ENCODE measurements at places on chromosomes 11 and 22.

GRCh38 chr11:73252577-73253191, 19.5 kb upstream of the P2RY6 start:
- DNase-seq: no peak

DNA sequence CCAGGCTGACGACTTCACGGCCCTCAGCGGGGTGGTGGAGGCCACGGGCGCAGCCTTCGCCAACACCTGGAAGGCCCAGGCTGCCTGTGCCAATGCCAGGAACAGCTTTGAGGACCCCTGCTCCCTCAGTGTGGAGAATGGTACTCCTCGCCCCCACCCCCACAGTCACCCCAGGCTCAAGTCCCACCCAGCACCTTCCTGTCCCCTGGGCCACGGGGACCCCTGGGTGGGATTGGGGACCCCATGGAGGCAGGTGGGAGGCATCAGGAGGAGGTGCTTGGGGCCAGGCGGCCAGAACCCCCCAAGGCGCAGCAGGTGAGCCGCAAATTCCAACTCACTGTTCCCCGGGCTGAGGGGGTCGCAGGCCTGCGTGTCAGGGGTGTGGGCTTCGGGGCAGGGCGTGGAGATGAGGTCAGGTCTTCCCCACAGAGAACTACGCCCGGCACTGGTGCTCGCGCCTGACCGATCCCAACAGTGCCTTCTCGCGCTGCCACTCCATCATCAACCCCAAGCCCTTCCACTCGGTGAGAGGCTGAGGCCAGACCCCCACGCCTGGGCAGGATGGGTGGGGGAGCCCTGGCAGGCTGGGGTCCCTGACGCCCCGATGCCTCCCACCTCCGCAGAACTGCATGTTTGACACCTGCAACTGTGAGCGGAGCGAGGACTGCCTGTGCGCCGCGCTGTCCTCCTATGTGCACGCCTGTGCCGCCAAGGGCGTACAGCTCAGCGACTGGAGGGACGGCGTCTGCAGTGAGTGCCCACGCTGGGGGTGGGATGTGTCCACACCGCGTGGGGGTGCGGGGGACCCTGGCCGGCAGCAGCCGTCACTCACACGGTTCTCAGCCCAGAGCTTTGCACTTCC, 9.4 kb downstream of the MUC5B start:
- DNase-seq: no peak

GRCh38 chr11:35102267-35102666, 36.7 kb upstream of the CD44 start:
- no peak for DNase-seq

DNA sequence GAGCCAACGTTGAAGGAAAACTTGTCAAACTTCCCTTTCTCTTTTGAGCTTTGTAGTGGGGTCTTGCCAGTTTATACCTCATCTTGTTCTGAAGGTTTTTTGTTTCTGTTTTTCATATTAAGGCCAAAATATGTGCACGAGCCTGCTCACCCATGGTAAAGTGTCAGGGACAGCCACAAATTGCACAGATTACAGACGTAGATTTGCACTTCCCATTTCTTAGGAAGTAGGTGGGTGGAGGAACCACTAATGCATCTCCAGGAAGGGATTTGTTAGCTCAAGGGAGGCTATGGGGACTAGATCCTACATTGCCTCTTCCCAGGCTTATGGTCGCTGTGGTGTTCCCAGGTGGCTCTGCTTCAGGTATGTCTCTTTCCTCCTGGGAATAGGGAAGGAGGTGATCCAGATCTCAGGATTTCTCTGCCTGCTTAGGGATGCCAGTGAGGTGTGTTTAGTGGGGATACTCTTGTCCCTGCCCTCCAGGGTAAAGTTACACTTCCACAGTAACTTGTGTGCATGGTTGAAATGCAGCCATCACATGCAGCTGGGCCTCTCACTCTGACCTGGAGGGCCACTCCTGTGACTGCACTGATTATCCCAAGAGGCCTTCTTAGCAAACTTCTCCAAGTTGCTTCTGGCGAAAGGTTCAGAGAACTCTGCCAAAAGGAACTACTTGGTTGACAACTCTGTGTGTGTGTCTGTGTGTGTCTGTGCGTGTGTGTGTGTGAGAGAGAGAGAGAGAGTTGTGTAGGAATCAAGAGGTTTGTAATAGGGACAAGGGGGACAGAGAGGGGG, 9.8 kb downstream of the PPFIBP2 start:
- DNase-seq: no peak

GRCh38 chr11:116033931-116034553, 529.8 kb upstream of the CADM1 start:
- no peak for DNase-seq

DNA sequence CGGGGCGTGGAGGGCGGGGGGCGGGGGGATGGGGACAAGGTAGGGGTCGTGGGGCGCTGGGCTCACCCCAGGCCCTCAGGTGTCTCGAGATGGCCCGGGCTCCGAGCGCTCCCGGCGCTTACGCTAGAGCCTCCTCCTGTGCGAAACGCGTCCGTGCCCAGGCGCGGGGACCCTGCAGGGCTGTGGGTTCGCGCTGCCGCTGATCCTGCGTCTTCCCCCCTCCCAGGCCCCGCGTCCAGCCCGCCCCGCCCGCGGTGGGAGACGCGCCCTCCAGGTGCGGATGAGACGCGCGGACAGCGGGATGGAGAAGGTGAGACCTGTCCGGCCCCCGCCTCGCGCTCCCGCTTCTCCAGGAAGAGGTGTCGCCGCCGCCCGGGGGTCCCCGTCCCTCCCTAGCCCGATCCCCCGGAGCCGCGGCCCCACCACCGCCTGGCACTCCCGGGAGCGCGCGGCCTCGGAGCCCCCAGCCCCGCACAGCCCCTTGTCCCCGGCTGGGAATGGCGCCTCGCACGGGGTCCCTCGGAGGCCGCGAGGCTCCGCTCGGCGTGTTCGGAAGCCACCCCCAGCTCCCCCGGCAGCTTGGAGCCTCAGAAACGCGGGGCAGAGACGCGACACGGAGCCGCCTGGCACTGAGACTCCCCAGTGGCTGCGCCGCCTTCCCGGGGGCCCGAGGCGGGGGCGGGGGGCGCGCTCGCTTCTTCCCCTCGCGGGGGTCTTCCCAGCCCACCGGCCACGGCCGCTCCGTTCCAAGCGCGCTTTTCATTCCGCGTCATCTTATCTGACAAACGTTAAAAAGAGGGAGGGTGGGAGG, 27.6 kb upstream of the TOLLIP start:
- peak; percentile 52 for DNase-seq

GRCh38 chr11:30717009-30717408, 130.9 kb upstream of the MPPED2 start:
- no peak for DNase-seq

DNA sequence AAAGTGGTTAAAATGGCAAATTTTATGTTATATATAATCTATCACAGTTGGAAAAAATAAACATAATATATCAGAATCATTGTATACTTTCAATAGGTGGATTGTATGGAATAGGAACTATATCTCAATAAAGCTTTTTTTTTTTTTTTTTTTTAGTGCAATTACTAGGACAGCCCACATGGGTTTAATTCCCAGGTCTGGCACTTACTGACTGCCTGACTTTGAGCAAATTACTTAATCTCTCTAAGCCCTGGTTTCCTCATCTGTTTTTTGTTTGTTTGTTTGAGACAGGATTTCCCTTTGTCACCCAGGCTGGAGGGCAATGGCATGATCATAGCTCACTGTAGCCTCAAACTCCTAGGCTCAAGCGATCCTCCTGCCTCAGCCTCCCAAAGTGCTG, 26.1 kb upstream of the BAIAP2L2 start:
- no peak for DNase-seq

- DNase-seq: no peak
Observed at GRCh38 chr11:61793083-61793828, 545 bp downstream of the FEN1 start.

GRCh38 chr11:110606415-110606814, 105.8 kb downstream of the ARHGAP20 start:
- DNase-seq: no peak

- no peak for DNase-seq
Observed at GRCh38 chr22:30402028-30402765, 5.4 kb downstream of the SEC14L2 start.

- DNase-seq: no peak
Observed at GRCh38 chr11:63480039-63480438, 10.9 kb downstream of the PLAAT5 start.

- DNase-seq: no peak
Observed at GRCh38 chr11:44005063-44005701, 42.6 kb upstream of the ACCSL start.

DNA sequence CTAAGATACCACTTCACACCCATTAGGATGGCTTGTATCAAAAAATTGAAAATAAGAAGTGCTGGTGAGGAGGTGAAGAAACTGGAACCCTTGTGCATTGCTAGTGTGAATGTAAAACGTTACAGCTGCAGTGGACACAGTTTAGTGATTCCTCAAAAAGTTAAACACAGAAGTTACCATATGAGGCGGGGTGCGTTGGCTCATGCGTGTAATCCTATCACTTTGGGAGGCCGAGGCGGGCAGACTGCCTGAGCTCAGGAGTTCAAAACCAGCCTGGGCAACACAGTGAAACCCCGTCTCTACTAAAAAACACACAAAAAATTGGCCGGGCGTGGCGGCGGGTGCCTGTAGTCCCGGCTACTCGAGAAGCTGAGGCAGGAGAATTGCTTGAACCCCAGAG, 43.5 kb downstream of the SGSM3 start:
- DNase-seq: no peak

GRCh38 chr11:77223797-77224196, 77.7 kb downstream of the GDPD4 start:
- DNase-seq: no peak

- no peak for DNase-seq
Observed at GRCh38 chr22:38623351-38623750, 32.8 kb downstream of the FAM227A start.

DNA sequence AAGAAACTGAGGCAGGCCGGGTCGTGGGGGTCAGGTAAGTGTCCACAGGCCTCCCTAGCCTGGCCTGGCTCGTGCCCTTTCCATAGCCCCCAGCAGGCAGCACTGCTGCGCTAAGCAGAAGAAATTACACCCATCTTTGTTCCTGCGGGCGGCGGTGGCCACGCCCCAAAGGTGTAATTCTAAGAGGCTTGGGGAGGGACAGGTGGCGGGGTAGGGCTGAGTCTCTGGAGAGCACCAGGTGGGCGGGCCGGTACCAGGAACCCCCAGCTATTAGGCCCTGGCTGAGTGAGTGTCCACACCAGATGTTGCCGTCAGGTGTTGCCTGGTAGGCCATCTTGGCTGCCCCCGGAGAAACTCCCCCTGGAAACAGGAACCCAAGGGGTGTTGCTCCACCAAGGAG, 12.3 kb upstream of the ARAP1 start:
- no peak for DNase-seq

DNA sequence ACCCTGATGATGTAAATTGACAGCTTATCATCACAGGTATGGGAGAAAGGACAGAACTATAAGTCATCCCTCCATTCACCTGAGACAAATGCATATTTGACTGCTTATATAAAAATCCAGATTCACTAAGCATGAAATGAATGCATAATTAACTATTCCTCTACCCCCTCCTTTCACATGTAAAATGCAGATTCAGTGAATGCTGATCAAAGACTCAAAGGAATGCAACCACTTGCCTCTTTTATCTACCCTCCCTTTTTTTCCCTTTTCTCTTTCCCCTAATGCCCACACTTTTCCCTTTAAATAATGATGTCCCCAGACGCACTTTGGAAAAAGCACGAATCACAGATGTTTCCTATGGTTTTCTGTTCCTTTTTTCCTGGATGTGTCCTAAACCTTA, 4.5 kb upstream of the PLAAT4 start:
- no peak for DNase-seq

DNA sequence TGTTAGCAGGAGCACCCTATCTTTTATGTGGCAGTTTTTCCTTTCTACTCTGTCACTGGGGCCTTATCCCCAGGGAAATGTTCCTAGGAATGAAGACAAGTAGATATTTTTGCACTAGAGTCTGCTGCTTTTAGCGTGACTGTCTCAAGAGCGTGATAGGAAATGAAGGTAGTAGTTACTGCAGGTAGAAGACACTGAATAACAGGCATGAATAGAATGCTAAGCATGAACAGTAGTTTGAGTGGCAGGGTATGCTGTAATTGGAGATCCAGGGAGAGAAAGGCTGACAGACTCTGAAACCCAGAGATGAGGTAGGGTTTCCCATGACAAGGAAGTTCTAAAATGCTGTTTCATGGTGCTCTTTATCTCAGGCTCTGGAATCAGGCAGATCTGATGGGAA, 475.1 kb downstream of the NELL1 start:
- DNase-seq: no peak

DNA sequence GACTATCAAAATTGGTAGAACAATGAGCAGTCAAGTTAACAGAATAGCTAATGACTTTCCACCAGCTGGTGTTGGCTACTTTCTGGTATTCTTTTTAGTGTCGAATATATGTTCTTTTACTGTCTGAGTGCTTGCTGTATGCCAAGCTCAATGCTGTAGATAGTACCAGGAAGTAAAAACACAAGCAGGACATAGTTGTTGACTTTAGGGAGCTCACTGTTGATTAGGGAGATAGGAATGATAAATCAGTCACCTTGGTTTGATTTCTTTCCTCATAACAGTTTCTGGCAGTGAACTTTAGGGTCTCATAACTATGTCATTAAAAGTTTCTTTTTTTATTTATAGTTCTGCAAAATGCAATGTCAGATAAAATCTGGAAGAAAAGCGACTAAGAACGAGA, 9.0 kb downstream of the HMGXB4 start:
- no peak for DNase-seq

DNA sequence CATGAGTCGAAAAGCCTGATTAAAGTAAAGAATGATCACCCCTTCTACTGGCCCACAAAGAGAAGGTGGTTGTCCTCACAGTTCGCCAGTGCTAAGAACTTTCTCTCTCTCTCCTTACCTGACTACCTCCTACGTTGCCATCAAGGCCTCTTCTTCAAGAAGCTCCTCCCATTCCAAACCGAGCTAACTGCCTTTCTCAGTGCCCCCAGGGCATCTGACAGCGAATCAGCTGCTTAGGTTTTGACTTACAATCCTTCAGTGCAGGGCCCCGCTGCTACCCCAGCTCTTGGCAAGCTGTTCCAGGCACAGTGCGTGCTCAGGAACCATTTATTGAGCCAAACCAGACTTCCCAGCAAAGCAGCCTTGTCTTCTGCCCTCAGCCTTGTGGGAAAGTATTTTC, 5.8 kb downstream of the VSTM5 start:
- DNase-seq: no peak

- peak; percentile 75 for DNase-seq
Observed at GRCh38 chr11:124961972-124962609, 8.1 kb downstream of the CCDC15 start.

DNA sequence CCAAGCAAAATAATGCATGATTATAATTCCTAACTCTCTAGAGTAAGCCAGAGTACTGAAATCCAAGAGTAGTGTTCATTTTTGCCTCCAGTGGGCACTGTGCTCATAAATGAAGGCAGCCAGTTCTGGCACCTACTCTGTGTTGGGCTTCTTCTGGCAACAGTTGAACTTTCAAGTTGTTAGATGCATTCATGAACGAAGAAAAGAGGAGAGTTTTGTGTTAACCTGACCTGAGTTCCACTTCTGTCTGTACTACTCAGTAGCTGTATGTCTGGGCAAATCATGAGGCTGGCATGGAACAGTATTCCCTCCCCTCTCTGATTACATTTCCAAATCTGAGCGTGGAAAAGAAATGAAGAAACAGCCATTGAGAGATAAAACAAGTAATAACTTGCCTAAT, 20.3 kb upstream of the TENM4 start:
- DNase-seq: no peak

Data from CD4-positive, alpha-beta T cell treated with Interleukin-1 beta for 1 hour (primary cell).